Mucosa of gallbladder (tissue), 1 donor: ENCODE measurements at places on chromosomes 11 and 22. TPM values are rescaled to one million over a fixed set of nuclear protein-coding genes. Genes with fewer than 3 reads are reported as not detected.

The CNTF gene
- 0.60 TPM for total RNA-seq

GRCh38 chr11:117204283-117205080 is 5.3 kb downstream of the TAGLN start:
- DNase-seq, result no peak

GRCh38 chr11:12505183-12505582 is 127.8 kb downstream of the PARVA start:
- DNase-seq, result peak; percentile 40

The MS4A4A gene
- total RNA-seq, result 28.9 TPM

DNA sequence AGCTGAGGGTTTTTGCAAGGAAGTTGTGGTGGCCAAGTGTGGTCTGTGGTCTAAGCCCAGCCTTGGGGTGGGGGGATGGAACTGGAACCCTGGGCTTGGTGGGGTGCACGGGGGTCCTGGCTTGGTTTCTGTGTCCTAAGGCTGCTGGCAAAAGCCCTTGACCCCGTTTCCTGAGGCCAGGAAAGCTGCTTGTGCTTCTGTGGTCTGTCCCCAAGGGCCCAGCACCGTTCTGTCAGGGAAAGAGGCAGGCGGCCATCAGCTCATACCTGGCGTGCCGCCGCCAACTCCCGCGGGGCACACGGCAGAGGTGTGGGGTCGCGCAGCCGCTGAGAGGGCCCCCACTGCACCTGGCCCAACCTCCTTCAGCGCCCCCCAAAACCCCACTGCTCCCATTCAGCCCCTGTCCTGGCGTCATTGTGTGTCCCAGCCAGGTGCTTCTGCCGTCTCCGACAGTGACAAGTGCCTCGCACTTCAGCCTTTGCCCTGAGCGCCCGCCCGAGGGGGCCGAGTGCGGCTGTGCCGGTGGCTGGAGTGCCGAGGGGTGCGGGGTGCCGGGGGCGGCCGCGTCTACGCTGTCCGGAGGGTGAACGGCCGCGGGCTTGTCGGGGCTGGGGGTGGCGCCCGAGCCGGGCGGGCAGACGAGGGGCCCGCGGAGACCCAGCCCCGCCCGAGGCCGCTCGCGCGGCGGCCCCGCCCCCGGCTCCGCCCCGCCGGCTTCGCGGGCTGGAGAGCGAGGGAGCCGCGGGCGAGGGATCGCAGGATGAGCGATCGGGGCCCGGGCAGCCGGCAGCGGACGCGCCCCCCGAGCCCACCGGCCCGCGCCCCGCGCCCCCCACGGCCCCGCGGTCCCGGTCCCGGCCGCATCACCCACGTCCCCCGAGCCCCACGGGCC is at the start of gene CNIH2:
CNIH2 (plus strand) TSS at position 705 of the 892 bp plus-strand sequence. CDS start 282 bp downstream, outside the sequence.
- DNase-seq, result no peak

DNA sequence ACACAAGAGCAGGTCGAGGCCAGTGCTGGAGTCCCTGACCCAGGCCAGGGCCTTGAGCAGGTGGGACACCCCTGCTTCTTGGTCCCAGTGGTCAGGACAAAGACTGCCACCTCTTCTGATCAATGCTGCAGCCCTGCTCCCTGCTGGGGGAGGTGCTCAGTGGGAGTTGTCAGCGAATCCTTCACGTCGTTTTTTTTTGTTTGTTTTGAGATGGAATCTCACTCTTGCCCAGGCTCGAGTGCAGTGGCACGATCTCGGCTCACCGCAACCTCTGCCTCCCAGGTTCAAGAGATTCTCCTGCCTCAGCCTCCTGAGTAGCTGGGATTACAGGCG is 34.7 kb downstream of the NUP50 start:
- DNase-seq, result no peak

GRCh38 chr11:72631806-72632731 is 42.2 kb downstream of the PDE2A start:
- peak; percentile 29 for DNase-seq

- DNase-seq, result peak; percentile 14
These were observed 26.3 kb downstream of the RPS6KA4 start for GRCh38 chr11:64384981-64385944.

DNA sequence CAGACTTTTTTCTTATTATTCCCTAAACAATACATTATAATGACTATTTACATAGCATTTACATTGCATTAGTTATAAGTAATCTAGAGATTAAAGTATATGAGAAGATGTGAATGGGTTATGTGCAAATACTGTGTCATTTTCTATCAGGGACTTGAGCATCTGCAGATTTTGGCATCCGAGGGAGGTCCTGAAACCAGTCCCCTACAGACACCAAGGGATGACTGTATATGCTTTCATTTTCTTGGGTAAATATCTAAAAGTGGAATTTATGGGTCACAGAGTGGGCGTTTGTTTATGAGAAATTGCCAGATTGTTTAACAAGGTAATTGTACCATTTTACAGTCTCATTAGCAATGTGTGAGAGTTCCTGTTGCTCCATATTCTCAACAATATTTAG is 454.5 kb upstream of the API5 start:
- DNase-seq, result no peak

DNA sequence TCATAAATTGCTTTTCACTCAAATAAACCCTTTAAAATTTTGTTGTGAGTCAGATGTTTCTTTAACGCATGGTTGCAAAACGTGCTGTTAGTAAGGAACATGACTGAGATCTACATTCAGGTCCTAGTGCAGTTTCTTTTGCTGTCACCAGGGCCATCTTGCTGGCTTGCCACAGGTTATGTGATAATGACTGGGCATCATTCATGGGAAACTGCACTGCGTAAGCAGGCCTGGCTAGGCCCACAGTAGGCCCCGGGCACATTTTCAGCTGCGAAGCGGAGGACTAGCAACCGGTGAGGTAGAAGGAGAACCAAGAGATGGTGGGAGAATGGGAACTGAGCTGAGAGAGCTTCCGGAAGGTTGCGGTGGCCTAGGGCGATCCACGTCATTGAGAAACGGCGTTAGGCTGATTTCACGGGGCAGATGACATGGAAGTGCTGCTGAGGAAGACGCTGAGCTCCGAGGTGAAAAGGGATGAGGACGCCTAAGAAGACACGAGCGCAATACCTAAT is 3.2 kb upstream of the KLHDC7B start:
- DNase-seq, result no peak

DNA sequence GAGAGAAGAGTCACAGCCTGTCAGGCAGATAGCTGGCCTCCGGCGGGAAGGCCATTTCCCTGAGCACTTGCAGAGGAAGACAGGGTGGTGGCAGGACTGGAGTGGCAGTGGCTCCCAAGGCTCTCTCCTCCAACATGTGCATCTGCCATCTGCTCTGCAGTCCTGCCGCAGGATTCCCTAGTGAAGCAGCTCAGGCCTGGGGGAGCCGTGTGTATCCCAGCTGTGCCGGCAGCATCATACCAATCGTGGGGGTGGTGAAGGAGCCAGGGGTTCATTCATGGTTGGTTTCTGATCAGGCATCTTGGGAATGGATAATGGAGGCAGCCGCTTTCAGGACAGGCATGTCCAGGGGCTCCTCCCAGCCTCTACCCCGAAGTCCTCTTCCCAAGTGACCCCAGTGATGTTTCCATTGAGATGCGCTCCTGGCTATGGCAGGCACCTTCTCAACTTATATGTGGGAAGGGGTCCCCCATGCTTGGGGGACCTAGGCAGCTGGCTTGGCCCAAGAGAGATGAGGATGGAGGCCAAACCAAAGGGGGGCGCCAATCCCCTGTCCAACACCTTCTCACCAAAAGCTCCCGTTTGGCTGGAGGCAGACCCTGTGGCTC is 6.1 kb downstream of the TAGLN start:
- DNase-seq, result no peak

GRCh38 chr22:31451709-31452571 is 37.7 kb downstream of the EIF4ENIF1 start:
- DNase-seq, result no peak

- DNase-seq, result no peak
These were observed 636.8 kb upstream of the CCDC179 start for GRCh38 chr11:23497040-23497439.

DNA sequence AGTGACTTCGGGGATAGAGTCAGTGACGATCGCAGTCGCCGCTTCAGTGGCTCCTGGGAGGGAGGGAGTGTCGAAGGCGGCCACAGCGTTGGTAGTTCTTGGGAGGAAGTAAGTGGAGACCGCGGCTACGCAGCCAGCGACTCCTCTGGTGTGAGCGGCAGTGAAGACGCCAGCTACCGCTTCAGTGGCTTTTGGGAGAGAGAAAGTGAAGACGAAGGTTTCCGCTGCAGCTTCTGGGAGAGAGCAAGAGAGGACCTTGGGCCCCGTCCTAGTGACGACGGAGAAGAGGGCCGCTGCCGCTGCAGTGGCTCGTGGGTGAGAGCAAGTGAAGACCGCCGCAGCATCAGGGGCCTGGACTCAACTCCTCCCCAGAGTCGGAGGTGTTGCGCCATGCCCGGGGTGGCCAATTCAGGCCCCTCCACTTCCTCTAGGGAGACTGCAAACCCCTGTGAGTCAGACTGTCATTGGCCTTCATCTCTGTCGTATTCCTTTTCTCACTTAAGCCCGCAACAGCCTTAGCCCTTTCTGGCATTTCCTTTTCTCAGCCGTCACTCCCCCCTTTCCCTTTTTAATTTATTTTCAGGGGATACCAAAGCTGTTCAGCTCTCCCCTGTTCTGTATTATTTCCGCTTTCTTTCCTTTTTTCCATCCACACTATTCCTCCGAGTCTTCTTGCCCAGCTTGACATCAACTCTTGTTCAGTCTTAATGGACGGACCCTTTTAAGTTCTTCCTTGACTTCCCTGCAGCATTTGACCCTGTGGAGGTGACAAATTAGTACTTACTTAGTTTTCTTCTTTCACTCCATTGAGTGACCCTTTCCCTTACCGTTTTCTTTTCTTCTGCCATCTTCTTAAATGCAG is 1.0 kb downstream of the ANKRD42 start:
- peak; percentile 34 for DNase-seq

- DNase-seq, result no peak
These were observed 29.2 kb upstream of the PPARA start for GRCh38 chr22:46121079-46121478.

DNA sequence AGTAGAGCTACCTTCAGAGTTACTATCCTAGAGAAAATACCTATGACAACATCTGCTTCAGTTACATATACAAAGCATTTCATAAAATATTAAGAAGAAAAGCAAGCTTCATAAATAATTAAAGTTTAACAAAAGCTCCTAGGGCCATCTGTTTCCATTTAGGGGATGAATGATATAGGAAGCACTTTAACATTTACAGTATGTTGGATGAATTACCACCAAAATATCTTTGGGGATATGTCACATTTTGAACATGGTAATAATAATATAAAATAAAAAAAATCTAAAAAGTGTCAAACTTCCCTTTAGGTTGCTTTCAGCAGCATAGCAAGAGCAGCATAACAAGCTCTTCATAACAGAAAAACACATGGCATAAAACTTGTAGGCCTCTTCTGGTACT is 104.6 kb downstream of the ATG16L2 start:
- DNase-seq, result no peak

GRCh38 chr22:40499209-40499623 is 128.8 kb downstream of the SGSM3 start:
- DNase-seq, result peak; percentile 28

GRCh38 chr11:127035824-127036223 is 35.3 kb upstream of the KIRREL3 start:
- DNase-seq, result no peak

- no peak for DNase-seq
These were observed 253.3 kb downstream of the BUD13 start for GRCh38 chr11:116519499-116519898.

DNA sequence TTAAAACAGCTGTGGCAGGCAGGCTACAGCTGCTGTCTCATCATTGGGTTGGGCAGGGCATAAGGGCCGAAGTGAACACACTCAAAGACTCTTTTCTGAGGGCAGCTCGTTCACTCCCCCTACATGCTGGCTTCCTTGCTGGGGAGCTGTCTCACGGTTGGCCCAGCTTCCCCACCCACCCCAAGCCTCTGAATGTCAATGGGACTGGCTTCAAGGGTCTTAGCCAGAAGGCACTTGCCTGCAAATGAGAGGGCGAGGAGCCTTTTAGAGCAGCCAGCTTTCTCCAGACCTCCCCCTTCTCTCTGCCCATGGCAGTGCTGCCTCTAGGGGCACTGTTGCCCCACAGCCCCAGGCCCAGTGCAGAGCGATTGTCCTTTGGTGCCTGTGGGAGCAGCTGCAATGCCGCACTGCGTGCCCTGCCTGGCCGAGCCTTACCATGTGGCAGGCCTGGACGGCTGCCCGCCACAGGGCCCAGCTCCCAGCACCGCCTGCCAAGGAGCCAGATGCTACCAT is 94.7 kb upstream of the RASSF10 start:
- peak; percentile 33 for DNase-seq

DNA sequence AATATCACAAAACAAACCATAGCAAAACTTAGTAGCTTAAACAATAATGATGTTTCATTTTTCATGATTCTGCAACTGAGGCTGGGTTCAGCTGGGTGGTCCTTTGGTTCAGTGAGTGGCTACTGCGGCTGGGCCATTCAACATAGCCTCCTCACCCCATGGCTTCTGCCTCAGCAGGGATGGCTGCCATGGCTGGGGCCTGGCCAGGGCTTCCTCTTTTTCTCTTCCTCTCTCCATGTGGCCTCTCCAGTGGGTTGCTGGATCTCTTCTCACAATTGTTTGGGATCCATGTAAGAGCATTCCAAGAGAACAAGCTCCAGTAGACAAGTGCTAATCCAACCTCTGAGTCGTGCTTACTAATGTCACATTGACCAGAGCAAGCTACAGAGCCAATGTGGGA is 248.6 kb upstream of the PLET1 start:
- DNase-seq, result no peak

The RIMBP3B gene
- 1.0 TPM for total RNA-seq

The CNIH2 gene
- total RNA-seq, result 1.1 TPM

DNA sequence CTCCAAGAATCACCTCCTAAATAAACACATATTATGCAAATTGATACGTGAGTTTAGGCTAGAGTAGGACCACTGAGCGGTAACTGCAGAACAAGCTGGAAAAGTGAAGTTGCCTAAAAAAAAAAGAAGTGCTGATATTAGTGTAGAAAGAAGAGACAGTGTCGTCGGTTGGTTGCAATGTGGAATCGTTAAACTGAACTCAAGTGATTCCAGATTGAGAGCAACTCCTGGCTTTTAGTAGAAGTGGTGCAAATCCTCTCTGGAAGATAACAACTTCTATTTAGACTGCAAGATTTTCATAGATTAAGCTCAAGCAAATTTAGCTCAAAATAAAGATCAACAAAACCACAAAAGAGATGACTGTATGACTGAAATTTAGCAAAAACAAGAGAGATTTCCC is 97.0 kb upstream of the PGR start:
- no peak for DNase-seq

The LRRC4C gene
- 2.2 TPM for total RNA-seq

The PRSS23 gene
- total RNA-seq, result 178 TPM

- no peak for DNase-seq
These were observed 13.5 kb downstream of the TCIRG1 start for GRCh38 chr11:68052137-68052873.

- no peak for DNase-seq
These were observed 50.5 kb downstream of the BTG4 start for GRCh38 chr11:111461460-111462235.

The BTBD10 gene
- total RNA-seq, result 24.6 TPM

The MMP1 gene
- 99.4 TPM for total RNA-seq

- DNase-seq, result no peak
These were observed 19.3 kb upstream of the SMIM38 start for GRCh38 chr11:69136471-69136870.

- DNase-seq, result no peak
These were observed 36.0 kb downstream of the BUD13 start for GRCh38 chr11:116736763-116737162.

GRCh38 chr11:116598036-116598435 is 174.8 kb downstream of the BUD13 start:
- no peak for DNase-seq
